GM10248 (cell line): ENCODE measurements at places on chromosomes 6 and 20.
A peak's percentile ranks its signal among the peaks of the same experiment; 100 is the strongest.

DNA sequence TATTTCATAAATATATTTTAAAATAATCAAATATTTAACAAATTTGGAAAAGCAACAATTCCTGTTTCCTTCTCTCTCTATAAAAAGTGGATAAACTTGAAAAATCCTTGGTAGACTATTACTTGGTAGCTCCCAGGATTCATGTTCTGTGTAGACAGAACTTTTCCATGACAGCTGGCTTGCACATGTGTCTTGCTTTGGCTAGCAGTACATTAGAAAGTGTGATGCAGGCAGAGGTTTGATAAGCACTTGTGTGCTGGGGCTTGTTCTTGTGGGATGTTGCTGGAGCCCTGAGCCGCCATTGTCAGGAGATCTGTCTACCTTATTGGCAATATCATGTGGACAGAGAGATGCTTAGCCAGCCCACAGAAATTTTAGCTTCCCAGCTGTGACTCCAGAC lies 327.2 kb downstream of the CDKAL1 start:
- DNase-seq, result no peak

GRCh38 chr20:36407199-36407733 lies 101.1 kb downstream of the DLGAP4 start:
- no peak for DNase-seq

DNA sequence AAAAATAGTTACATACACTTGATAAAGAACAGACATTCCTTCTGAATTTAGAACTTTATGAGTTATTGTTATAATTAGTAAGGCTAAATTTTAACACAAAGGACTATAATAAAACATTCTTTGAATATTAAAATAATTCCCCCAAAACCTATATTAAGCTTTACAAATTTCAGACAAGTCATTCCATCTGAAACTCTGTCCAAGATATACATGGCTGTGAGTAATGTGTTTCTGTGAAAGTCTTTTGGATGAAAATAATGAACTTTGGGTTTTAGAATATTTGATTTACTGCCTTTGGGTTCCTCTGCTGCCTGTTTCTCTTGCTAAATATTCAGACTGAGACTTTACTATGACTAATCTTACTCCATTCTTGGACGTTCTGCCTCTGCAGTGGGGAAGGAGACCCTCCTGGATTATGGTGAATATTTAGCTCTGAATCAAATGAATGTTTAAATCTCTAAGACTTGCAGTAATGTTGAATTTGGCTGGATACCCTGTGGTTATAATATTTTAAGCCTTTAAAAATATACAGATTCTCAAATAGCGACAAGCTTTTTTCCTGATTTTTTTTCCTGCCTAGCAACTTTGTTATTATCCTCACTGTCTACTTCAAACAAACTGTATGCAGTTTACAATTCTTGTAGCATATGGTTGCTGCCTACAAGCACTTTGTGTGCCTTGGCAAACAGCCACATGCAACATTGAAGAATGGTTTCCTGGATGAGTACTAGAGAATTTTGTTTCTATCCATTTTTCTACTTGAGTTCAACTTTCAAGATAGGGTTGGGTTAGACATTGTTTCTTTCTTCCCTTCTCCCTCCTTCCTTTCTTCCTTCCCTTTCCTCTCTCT lies 51.4 kb downstream of the TXLNB start:
- DNase-seq, result no peak

- DNase-seq, result no peak
These were observed 85.1 kb upstream of the JARID2 start for GRCh38 chr6:15160812-15161211.

DNA sequence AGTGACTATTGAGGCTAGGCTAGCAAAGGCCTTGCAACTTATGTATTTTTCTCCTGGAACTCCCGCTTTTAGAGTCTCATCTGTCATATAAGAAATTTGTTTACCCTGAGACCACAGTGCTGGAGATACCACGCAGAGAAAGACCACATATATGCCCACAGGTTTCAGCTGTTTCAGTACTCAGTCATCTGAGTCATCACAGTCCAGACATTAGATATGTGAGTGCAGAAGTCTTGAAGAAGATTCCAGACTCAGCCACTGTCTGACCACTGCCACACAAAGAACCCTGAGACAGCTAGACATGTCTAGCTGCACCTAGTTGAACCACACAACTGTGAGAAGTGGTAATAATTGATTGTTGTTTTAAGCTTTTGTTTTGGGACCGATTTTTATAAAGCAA lies 648.3 kb downstream of the EPM2A start:
- DNase-seq, result no peak

- DNase-seq, result no peak
These were observed 102.2 kb upstream of the SASH1 start for GRCh38 chr6:148240461-148240840.

DNA sequence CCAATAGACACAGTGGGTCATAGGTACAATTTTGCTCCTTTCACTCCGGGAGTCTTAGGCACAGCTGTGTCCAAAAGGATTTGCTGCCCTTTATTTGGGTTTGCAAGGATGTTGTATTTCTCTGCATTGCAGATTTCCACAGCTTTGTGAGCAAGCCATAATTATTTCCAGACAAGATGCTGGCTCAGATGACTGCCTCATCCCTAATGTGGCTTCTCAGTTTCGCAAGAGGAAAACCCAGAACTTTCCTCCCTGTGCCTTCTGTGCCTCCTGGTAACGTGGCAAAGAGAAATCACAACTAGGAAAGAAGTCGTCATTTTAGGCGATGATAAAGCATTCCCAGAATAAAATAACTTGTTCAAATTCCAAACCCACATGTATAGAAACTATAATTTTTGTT lies 33.7 kb downstream of the FAM50B start:
- DNase-seq, result no peak

DNA sequence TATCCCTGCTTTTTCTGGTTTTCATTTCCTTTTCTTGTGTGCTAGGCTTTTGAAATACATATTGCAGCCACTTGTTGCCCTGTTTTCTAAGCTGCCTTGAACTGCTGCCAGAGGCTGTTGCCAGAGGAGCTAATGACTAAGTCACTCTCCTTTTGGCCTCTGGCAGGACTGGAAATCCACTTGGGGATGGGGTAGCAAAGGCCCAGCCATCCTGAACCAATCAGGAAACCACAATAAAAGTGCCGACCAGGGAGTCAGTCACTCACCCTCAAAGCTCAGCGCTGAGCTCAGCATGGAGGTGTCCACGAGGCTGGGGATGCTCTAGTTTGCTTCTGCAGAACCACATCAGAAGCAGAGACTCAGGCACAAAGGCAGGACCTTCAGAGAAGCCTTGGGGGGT lies 813.0 kb downstream of the DHX35 start:
- DNase-seq, result no peak

- DNase-seq, result no peak
These were observed 20.0 kb upstream of the TRAF3IP2 start for GRCh38 chr6:111625461-111626391.

DNA sequence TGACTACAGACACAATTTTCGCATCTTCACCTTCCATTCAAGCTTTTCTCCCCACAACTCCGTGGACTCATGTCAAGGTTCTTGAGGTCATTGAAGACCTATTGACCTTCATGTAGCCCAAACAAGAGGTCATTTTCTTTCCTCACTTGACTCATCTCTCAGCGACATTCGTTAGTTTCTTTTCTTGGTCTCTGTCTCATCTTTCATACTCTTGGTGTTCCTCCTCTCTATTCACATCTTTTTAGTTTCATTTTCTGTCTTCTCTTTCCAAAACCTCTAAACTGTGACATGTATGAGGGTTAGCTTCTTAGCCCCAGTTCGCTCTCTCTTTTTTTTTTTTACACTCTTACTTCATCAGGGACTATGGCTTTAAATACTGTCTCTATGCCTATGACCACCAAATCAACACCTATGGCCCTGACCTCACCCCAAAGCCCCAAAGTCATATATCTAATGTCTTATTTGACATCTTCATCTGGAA lies 128.6 kb upstream of the BACH2 start:
- DNase-seq, result peak; percentile 67

- no peak for DNase-seq
These were observed 86.5 kb upstream of the SCP2D1 start for GRCh38 chr20:18727032-18727508.

DNA sequence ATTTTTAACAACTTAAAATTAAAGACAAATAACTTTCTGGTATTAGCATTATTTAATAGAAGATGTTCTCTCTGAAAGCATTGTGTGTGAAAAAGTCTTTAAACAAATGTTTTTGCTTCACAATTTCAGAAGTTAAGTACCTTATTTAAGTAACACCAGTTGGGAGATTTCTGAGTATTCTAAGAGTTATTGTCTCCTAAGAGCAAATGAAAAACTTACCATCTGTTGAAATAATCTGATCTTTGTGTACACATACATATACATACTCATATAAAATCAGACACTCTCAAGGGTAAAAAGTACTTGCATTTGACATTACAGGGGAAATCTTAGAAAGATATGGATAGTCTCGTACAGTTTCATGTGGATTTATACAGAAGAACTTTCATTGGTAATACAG lies 2.4 kb downstream of the BTBD3 start:
- DNase-seq, result no peak

- no peak for DNase-seq
These were observed 2.7 kb upstream of the LY6G5C start for GRCh38 chr6:31683591-31683990.

DNA sequence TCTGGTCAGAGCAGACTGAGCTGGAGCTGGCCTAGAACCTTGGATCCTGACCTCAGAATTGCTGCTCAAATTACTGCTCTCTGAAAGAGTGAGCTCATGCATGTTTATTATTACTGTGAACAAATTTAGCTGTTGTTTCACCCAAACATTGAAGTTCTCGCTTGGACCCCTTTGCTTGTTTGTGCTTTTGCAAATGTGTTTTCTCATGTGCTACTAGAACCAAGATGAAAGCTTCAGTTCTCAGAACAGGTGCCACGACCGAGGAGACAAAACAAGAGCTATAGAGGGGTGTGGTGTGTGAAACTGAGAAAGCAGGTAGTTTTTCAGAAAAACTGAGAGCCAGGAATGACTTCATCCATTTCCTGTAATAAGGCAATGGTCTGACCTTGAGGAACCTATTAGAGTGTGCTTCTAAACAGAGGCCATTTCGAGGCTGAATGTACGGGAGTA lies 50.0 kb upstream of the ESR1 start:
- peak; percentile 50 for DNase-seq

- no peak for DNase-seq
These were observed 656.1 kb downstream of the EPHA7 start for GRCh38 chr6:92763274-92763584.

GRCh38 chr6:157760589-157761330 lies 62.3 kb upstream of the SNX9 start:
- DNase-seq, result no peak

DNA sequence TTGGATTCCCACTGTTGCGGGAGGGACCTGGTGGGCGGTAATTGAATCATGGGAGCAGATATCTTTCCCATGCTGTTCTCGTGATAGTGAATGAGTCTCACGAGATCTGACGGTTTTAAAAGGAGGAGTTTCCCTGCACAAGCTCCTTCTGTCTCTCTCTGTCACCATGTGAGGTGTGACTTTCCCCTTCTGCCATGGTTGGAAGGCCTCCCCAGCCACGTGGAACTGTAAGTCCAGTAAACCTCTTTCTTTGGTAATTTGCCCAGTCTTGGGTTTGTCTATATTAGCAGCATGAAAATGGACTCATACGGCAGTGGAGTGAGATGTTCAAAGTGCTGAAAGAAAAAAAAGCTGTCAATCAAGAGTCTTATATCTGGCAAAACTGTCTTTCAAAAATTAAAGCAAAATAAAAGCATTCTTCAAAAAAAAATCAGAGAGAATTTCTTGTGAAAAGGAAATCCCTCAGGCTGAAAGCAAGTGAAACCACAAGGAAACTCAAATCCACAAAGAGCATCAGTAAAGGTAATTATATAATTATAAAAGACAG lies 15.5 kb upstream of the KIF25 start:
- DNase-seq, result no peak

DNA sequence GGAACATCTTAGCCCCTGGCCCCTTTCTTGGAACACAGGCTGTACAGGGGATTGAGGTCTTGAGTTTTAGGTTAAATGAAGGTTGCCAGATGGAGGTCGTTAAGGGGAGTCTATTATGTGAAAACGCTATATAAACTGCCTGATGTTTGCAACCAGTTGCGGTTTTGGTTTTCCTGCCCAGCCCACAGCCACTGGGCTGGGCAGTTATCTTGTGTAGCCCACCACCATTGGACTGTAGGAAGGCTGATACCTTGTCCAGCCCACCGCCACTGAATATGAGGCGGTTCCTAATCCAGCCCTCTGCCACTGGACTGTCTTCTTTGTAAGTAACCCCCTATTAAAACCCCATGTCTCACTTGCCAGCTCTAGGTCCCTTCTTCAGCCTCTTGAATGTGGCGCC lies 42.3 kb upstream of the COL21A1 start:
- no peak for DNase-seq

GRCh38 chr6:87483929-87484328 lies 11.2 kb downstream of the SLC35A1 start:
- DNase-seq, result no peak

DNA sequence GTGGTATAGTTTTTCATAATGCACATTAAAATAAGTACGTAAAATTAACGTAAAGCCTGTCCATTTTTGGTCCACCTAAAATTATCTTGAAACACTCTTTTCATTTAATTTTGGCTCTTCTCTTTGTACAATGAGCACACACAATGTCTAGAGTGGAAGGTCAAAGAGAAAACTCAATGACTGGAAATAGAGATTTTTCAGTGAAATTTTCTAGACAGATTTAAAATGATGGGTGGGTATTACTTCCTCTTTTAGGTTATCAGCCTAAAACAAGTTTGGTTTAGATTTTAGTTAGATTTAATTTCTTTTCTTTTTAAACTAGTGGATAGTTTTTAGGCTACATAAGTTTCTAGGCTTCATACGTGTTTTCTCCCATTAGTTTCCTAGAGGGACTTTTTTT lies 24.9 kb downstream of the DSE start:
- peak; percentile 41 for DNase-seq

DNA sequence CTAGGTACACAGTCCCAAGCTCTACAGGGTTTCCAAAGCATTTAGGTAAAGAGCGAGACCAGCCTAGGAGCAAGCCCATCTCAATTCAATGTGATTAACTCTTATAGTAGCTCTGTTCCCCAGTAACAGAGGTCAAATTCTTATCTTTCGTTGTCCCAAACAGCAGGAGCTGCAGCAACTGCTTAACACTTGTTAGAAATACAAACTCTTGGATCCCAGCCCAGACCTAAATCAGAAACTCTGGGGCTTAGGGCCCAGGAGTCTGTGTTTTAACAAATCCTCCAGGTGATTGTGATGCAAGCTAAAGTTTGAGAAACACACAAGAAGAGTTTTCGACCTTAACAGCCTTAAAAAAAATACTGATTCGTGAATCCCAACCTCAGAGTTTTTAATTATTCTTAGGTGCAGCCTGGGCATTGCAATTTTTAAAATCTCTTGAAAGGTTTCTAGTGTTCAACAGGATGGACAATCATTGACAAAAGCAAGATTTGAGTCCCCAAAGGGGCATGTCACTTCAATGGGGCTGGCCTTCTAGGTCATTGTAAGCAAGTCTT lies 127.4 kb upstream of the HCRTR2 start:
- DNase-seq, result no peak

GRCh38 chr6:148445116-148445515 lies 102.5 kb downstream of the SASH1 start:
- no peak for DNase-seq

GRCh38 chr6:83436674-83437073 lies 5.8 kb upstream of the ME1 start:
- DNase-seq, result no peak

- no peak for DNase-seq
These were observed 74.6 kb downstream of the OR2B2 start for GRCh38 chr6:27837625-27838057.
